ENCODE measurements at places on chromosomes 1 and 21.

- no peak for DNase-seq
Observed at GRCh38 chr1:226309398-226310244, 657 bp upstream of the LIN9 start.

GRCh38 chr21:42544544-42544943, 30.9 kb downstream of the SLC37A1 start:
- no peak for DNase-seq

DNA sequence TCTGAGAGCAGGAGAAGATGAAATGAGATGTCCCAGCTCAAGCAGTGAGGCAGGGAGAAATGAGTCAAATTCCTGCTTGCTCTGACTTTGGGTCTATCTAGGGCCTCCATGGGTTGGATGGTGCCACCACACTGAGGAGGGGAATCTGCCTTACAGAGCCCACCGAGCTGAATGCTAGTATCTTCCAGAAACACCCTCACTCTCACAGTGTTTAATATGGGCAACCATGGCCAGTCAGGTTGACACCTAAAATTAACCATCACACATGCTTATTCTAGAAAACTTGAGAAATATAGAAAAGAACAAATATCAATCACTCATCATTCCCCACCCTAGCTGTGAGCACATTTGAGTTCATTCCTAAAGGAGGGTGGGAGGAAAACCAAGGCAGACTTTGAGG, 29.4 kb upstream of the FHAD1 start:
- no peak for DNase-seq

DNA sequence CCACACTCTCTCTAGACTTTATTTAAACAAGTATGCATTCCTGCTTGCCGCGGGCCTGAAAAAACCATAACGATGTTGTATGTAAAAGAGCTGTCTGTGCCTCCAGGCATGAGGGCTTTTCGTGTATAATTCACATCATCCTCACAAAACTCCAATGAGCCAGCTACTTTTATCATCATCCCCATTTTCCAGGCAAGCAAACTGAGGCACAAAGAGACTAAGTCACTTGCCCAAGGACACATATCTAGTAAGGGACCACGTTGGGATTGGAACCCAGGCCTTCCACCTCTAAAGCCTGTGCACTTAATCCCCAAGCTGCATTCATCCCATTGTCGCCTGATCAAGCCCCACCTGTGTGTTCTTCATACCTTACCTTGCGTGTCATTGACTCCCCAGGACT, 226.9 kb downstream of the KAZN start:
- DNase-seq: no peak

DNA sequence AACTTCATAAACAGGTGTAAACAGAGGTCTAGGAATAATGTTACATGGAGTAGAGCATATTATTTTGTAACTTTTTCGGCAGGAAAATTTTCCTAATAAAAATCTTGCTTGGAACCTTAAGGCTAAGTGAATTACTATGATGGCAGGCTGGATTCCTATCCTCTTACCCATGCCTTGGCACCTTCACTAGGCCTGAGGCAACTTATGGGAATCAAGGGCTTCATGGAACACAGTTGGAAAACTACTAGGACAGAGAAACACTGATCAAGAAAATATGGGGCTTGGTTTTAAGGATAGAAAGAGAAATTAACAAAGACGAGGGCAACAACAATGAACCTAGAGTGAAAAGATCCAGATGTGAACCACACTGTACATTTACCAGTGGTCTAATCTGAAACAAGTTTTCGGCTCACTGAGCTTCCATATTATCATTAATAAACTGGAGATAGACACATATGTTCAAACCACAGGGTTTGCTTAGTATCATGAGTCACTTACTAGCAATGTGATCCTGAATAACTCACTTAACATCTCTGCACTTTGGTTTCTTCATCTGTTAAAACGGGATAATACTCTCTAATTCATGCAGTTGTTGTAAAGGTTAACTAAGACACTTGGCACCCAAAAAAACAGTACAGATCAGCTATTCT, 68.5 kb downstream of the GPATCH2 start:
- no peak for DNase-seq

- DNase-seq: no peak
Observed at GRCh38 chr1:85584264-85584781, 3.8 kb downstream of the CCN1 start.

GRCh38 chr1:178011864-178012503, 42.1 kb upstream of the SEC16B start:
- no peak for DNase-seq

GRCh38 chr1:107184888-107185287, 44.0 kb downstream of the NTNG1 start:
- DNase-seq: no peak

- peak; percentile 64 for DNase-seq
Observed at GRCh38 chr1:108646648-108647269, 14.1 kb downstream of the HENMT1 start.

- no peak for DNase-seq
Observed at GRCh38 chr1:97254731-97255463, 533.3 kb downstream of the PTBP2 start.

GRCh38 chr1:112046630-112047029, 57.2 kb upstream of the KCND3 start:
- DNase-seq: no peak

DNA sequence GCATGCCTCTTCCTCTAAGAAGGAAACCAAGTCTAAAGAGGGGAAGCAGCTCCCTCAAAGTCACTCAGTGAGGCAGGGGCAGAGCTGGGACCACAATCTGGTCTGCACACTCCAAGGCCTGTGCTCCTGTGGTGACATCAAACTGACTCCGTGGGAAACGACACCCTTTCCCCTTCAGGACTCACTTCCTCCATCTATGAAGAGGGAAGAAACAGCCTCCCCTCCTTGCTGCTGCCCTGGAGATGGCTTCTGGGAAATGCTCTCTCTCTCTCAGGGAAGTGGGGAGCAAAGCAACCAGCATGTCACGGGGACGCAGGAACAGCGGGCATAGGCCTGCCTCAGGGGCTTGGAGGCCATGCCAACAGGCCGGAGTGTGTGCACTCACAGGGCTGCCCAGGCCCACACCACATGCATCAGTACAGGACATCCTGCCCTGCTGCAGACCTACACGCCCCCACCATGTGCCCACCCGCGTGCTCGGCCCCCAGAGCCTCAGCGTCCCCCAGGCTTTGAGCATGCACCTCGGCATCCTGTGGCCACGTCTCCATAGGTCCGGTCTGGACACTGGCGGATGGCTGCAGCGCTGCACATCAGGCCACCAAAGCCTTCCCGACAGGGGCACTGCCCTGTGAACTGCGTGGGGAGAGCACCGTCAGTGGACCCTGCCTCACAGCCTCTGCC, 25.7 kb downstream of the LAMB3 start:
- DNase-seq: no peak

GRCh38 chr1:195733826-195734225, 874.4 kb downstream of the KCNT2 start:
- no peak for DNase-seq

Data from stimulated activated CD8-positive, alpha-beta memory T cell treated with anti-CD3 and anti-CD28 coated beads, Interleukin-7, amount 100 ng/mL, for 1 hour (primary cell).